ENCODE measurements at places on chromosomes 1 and 21. TPM values are rescaled to one million over a fixed set of nuclear protein-coding genes. Genes with fewer than 3 reads are reported as not detected.

PGLYRP4 gene
- not detected for total RNA-seq

SMPDL3B gene
- total RNA-seq, result 0.82 TPM

SEMA4A gene
- 22.0 TPM for total RNA-seq

GJB5 gene
- not detected for total RNA-seq

MCOLN2 gene
- total RNA-seq, result not detected

CCDC185 gene
- not detected for total RNA-seq

CRP gene
- total RNA-seq, result not detected

LAMC2 gene
- total RNA-seq, result 2.0 TPM

SIPA1L2 gene
- total RNA-seq, result 34.2 TPM

DHDDS gene
- total RNA-seq, result 22.0 TPM

CC2D1B gene
- total RNA-seq, result 10.2 TPM

VPS13D gene
- total RNA-seq, result 34.6 TPM

AK4 gene
- total RNA-seq, result 9.0 TPM

RHD gene
- 0.41 TPM for total RNA-seq

TAS1R1 gene
- not detected for total RNA-seq

NIBAN1 gene
- 2.4 TPM for total RNA-seq

GSTM4 gene
- 3.7 TPM for total RNA-seq

FAM229A gene
- total RNA-seq, result 2.0 TPM

GBP5 gene
- total RNA-seq, result under 0.01 TPM

OLFM3 gene
- 28.9 TPM for total RNA-seq

KRTAP13-2 gene
- total RNA-seq, result not detected

SLC35D1 gene
- 9.4 TPM for total RNA-seq

C1orf53 gene
- 2.4 TPM for total RNA-seq

Data from frontal cortex (tissue), 4 donors.